ENCODE measurements at places on chromosomes 7 and 10. TPM values are rescaled to one million over a fixed set of nuclear protein-coding genes. Genes with fewer than 3 reads are reported as not detected.

Gene SRGN
- 1,601 TPM for total RNA-seq

Gene COBL
- not detected for total RNA-seq

Gene TPST1
- 15.3 TPM for total RNA-seq

Gene NPFFR1
- total RNA-seq: not detected

Gene ZNF853
- total RNA-seq: 0.07 TPM

Gene NEUROD6
- not detected for total RNA-seq

Gene HMX2
- not detected for total RNA-seq

Gene EPHB6
- not detected for total RNA-seq

Gene AKR1C8
- total RNA-seq: not detected

Gene SH2B2
- 3.5 TPM for total RNA-seq

Gene EFCAB10
- 0.44 TPM for total RNA-seq

Gene OR2A7
- not detected for total RNA-seq

Gene FAM24B
- total RNA-seq: 11.1 TPM

Gene UCN3
- not detected for total RNA-seq

All from mammary microvascular endothelial cell (primary cell).